ENCODE measurements at places on chromosomes 3 and 15.

- no peak for DNase-seq
Observed at GRCh38 chr15:74584779-74585178, 30.9 kb upstream of the CLK3 start.

DNA sequence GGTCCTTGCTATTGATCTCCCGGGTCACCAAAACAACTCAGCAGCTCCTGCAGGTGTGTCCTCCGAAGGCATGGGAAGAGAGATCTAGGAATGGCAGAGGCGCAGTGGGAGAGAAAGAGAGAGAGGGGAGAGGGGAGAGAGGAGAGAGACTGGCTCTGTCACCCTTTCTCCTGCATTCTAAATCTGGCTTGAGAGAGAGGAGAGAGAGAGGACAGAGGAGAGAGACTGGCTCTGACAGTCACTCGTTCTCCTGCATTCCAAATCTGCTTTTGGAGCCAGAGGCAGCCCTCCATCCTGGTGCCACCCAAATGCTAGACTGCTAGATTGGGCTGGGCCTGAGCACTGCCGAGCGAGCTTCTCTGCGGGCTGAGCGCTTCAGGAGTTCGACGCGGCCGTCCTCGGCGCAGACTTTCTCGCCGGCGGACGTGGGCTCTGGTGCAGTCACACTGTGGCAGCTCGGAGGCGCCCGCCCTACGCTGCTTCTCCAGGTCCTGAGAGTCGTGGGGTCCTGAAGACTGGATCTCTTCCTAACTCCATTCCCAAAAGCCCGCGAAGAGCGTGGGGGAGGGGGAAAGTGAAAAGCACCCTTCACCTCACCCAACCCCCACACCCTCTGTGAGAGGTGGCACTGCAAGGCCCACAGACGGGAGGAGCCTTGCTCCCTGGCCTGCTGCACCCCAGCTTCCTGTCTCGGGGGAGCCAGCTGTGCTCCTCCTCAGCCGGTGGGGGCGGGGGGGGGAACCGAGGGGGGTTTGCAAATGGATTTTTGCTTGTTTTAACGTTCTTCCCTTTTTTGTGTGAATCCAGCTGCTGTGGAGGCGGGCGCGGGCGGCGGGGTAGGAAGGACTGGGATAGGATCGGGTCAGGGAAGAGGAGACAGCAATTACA is 222.3 kb downstream of the MEIS2 start:
- no peak for DNase-seq

GRCh38 chr3:129123314-129124060 is 1.9 kb upstream of the RAB43 start:
- DNase-seq, result no peak

DNA sequence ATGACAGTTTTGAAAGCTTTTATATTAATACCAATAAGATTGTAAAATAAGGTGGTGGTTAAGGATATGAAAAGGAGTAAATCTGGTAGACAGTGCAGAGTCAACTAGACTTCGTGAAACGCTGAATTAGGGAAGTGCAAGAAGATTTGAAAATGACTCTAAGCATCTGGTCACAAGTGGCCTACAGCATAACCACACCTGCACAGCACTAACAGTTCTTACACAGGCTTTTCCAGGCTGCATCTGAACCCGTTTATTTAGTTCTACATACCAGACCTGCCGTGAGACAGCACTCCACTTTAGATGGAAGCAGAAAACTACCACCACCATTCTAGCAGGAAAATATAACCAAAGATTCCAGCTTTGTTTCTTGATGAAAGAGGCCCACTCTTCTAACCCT is 1.9 kb downstream of the DMXL2 start:
- DNase-seq, result no peak

- no peak for DNase-seq
Observed at GRCh38 chr3:634511-634910, 437.9 kb downstream of the CHL1 start.

- DNase-seq, result no peak
Observed at GRCh38 chr3:188505911-188506310, 352.0 kb downstream of the LPP start.

- DNase-seq, result no peak
Observed at GRCh38 chr3:82378392-82378791, 616.9 kb upstream of the GBE1 start.

DNA sequence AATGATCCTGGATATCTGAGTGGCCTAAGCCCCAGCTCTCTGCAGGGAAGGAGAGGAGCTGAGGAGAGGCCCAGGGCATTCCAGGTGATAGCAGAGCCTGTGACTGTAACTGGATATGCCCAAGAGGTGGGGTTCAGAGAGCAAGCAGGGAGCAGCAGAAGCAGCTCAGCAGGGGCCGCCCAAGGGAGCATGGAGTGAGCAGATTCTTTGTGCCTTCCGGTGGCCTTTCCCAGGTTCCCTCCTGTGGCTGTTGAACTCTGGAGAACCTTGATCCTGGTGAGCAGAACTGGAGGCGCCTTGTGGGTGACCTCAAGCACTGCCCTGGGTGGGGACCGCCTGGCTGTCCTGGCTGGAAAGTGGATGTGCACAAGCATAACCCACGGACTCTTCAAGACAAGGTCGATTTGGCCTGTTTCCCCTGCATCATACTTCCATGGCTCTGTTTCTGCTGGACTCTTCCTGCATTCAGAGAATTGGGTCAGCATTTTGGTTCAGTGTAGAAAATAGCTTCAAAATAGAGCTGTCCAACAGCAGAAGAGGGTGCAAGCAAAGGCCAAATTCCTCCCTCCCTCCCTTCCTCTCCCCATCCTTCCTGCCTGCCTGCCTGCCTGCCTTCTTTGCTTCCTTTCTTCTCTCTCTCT is 76.1 kb downstream of the ARNT2 start:
- no peak for DNase-seq

DNA sequence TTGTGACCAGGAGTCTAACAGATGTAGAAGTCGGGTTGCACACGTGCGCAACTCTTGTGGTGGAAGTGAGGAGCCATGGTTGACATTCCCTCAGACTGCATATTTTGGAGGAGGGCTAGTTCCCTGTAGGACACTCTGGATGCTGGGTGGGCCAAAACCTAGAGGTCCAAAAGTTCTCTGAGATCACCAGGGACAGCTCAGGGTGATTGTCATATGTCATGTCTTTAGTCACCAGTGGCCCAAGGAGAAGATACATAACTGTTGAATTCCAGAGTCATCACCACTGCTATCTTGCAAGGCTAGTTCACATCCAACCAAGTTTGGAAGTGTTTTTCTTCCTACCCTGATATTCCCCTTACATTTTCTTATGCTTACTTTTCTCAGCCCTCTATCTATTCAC is 95.2 kb upstream of the C3orf80 start:
- no peak for DNase-seq

DNA sequence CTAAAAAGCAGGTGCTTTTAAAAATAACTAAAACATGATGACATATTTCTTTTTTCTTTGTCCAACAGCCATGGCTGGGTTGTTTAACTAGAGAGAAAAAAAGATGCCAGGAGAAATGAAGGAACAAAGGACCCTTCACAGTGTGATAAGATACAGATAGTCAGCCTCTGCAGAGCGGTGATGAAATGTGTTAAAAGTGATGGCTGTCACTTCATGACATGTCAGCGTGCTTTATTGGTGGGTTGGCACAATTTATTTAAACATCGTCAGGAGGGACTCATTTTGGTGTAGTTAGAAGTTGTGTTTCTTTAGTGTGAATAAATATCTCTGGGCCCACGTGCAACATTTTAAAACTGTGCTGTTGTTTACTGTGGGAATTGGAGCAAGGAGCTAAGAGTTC is 887.4 kb upstream of the CFAP20DC start:
- DNase-seq, result no peak

DNA sequence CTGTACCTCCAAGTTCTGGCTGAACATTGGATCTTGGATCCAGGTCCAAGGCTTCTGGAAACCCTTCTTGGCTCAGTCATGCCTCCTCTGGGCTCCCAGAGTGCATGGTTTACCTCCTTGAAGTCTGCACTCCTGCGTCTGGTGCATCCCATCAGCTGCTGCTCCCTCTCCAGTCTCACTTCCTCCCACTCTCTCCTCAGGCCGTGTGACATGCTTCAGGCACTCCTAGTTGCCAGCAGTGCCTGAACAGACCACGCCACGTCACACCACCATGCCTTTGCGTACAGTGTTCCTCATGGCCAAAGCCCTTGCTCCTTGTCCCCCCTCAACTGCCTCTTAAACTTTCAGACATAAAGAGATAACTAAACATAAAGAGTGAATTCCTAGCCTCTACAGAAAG is 5.7 kb downstream of the GPR27 start:
- DNase-seq, result no peak
